ENCODE measurements at places on chromosomes 3 and 15.

DNA sequence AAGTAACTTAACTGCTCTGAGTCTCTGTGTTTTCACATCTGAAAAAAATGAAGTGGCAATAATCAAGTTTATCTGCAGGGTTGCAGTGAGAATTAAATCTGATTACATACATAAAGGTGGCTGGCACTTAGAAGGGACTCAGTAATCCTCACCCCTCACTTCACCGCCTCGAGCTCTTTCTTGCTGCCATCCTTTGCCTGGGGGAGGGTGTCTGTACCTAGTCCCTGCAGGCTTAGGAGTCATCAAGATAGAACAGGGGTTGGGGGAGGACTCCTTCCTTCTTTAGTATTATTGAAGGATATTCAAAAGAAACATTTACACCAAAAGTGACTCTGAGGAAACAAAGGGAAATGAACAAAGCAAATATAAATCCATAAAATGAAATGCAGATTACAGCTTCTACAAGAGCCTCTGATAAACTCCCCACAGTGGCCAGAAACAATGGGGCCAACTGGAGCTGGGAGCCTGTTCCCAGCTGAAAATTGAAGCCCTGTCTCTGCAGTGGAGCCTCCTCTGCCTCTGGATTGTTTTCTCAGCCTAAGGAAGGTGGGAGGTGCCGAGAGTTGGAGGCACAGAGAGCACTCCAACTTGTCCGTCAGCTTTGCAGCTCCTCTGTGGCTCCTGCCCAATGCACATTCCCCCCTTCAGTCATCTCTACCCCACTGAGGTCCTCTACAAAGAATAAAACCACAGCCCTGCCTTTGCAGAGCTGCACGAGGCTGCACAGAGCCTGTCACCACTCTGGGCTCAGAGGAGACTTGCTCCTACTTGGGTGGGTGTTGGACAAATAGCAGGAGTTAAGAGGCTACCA lies 41.8 kb downstream of the CRYGS start:
- DNase-seq = no peak

- DNase-seq = no peak
These were observed 23.2 kb upstream of the VILL start for GRCh38 chr3:37967260-37967881.

DNA sequence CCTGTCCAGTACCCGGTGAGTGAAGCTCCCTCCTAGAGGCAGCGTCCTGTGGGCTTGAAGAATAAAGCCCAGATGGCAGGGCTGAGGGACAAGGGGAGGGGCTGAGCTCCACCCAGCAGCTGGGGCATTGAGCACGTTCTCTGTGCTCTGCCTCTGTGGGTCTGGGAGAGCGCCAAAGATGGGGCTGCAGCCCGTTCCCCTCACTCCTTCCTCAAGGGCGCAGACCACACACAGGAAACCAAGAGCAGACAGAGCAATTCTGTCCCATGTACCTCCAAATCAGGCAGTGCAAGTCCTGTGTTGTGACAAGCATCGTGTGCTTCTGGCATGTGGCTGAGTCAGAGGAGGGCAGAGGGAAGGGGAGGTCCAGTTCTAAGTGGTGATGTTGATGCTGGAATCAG lies 15.7 kb upstream of the KIF23 start:
- no peak for DNase-seq

DNA sequence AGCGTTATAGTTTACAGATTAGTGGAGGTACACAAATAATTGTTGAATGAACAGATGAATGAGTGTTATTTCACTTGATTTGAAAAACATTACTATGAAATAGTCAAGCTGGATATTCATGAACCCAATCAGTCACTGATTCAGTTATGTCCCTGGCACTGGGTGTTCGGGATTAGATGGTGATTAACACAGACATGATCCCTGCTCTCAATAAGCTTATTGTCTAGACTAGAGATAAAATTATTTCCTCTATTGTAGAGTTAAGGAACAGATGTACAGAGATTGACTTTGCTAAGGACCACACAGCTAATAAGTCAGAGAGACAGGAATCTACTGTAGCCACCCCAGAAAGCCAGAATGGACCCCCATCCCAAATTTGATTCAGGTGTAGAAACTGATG lies 963 bp downstream of the GRAMD1C start:
- DNase-seq = no peak

DNA sequence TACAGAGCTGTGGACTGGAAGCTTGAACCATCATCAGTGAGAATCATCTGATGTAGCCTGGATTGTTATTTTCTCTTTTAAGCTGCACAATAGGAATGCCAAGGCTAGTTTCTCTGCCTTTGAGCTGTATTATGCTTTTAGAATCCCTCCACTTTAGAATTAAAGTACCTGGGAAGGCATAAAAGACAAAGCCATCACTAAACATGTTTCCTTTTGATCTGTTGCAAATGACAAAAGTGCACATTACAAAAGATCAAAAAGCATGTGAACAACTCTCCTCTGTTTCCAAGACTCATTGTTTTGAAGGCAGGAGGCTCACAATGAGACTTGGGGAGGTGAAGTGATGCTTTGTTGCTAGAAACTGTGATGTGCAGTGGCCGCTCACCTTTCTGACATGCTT lies 51.8 kb downstream of the LARS2 start:
- no peak for DNase-seq

DNA sequence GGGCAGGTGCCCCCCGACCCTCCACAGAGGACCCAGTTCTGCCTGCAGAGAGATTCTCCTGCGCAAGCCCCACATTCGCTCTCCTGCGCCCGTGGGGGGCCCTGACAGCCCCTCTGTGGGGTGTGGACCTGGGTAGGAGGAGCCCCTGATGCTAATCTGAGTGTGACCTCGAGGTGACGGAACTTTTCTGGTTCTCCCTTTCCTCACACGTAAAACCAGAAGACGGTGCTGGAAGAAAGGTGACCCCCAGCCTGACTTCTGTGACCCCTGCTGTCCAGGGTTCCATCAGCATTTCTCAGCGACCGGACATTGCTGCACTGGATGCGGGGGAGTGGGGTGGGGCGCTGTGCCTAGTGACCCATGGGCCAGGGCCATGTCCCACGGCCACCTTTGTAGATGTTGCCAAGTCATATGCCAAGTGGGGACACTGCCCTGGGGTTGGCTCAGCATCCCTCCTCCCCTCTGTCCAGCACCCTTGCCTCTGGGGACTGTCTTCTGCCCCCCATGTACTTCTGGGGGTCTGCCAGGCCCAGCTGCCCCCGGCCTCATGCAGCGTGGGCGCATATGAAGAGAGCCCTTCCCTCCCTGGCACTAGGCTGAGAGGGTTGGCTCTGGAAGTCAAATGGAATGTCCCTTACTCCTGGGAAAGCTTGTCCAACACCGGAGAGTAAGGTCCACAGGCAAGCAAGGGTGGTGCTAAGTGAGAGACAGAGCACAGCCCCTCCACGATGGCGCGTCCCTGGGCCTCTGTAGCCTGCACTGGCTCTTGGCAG lies 129.1 kb upstream of the MEF2A start:
- no peak for DNase-seq

DNA sequence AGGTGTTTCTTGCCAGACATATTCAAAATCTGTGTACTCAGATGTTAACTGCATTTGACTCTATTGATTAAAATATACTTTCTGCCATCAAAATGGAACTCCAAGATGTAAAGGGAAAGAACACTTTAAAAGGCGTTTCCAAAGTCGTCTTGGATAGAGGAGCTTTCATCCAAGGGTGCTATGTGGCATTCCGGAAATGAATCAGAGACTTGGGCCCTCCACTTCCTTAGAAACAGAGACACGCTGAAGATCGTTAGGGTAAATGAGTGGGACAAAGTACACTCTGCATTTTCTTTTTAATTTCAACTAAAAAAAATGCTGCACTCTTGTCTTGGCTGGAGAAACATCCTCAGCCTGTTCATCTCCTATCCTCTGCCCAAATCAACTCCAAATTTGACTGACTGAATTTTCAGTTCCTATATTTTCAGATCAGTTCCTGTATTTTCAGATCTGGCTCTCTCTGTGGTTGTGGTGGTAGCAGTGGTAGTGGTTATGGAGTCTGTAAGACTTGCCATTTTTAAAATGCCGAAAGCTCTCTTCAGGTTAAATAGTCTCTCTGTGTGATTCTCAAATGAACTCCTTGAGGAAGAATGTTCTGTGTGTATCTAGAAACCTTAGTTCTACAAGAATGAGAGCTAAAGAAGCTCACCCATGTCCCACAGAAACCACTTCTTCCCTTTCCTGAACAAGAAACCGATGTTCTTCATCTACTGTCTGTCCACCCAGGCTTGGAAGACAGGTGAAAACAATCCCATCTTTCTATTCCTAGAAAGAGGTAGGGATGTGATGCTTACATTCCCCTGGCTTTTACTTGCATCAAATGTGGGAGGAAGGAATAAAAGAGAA lies 156.8 kb upstream of the ICE2 start:
- DNase-seq = no peak
